GM18507 (cell line): ENCODE measurements at places on chromosomes 16 and 17.

- DNase-seq, result no peak
Measured at GRCh38 chr16:66585481-66586239, 6.4 kb downstream of the CMTM2 start.

GRCh38 chr16:51430716-51431369 is 279.8 kb upstream of the SALL1 start:
- DNase-seq, result no peak

- no peak for DNase-seq
Measured at GRCh38 chr16:53209877-53210276, 155.1 kb downstream of the CHD9 start.

GRCh38 chr17:35709874-35710273 is 21.6 kb upstream of the RASL10B start:
- DNase-seq, result no peak

DNA sequence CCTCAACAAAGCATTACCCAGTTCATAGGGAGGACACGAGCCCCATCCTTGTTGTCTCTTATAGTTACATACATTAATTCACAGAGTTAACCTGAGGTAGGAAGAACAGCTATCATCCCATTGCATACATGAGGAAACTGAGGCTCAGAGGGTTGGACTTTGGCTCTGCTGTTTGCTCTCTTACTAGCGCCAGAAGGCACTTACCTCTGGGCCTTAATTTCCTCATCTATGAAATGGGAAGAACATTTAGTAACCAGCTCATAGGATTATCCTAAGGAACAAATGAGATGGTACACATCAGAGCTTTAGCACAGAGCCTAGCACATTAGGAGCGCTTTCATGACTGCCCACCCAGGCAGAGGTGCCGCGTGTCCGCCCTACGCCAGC is 27.6 kb downstream of the NEUROD2 start:
- no peak for DNase-seq

DNA sequence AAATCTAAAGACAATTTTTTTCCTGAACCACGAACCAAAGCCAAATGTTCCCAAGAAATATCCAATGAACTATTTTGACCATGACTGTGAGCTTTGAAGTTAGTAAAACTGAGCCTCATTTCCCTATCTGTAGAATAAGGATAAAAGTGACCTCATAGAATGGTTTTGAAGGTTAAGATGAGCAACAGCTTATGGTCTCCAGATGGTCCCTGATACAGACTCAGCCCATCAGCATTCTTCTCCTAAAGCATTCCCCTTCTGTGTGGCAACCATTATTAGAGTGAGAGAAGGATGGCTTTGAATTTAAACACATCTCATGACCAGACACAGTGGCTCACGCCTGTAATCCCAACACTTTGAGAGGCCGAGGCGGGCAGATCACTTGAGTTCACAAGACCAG is 70.1 kb downstream of the COPRS start:
- no peak for DNase-seq

DNA sequence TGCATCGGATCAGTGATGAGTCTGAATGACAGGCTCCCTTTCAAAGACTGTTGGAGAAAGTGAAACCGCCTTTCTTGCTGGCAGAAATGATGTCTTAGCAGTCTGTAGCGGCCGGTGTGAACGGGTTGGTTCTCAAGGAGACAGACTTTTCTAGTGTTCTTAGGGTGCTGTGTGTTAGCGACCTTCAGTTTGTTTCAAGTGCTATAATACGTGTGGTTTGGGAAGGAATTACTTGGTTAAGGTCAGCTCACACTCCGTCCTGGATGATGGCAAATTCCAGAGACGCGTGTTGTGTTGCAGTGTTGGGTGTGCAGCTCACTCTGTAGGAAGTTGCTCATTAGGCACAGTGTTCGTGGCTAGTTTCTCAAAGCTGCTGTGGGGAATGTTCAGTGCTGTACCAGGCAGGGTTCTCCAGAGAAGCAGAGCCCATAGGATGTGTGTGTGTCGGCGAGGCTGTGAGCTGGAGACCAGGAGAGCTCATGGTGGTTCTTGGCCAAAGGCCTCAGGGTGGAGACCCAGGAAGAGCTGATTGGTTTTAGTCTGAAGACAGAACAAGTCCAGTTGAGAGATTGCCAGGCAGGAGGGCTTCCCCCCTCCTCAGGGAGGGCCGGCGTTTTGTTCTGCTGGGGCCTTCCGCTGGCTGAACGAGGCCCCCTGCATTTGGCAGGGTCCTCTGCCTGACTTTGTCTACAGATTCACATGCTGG is 37.6 kb downstream of the ZNF750 start:
- no peak for DNase-seq

DNA sequence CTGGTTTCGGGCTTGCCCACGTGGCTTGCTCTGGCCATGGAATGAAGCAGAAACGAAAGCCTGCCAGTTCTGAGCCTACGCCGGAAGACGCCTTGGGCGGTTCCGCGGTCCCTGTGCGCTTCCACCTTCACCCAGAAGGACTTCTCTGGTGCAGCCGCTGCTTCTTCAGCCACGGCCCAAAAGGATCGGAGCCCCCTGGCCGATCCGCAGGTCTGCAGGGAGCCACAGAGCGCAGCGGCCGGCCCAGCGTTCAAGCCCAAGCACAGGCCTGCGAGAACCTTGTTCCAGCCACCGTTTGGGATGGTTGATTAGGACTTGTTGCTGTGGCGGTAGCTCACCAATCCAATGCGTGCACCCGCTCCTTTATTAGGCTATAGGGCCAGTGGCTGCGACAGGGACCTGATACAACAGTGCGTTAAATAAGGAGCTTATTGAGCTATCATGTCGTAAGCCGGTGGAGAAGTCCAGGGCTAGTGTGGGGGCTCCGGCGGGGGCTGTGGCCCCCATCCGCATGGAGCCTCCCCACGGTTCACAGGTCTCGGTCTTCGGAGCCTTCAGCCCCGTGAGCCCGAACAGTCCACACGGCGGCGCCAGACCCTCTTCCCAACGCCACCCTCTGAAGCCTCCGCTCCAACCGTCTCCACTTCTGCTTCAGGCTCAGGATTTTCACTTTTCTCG is 10.2 kb upstream of the MPP2 start:
- DNase-seq, result no peak

- no peak for DNase-seq
Measured at GRCh38 chr16:69833357-69834282, 71.5 kb downstream of the WWP2 start.

DNA sequence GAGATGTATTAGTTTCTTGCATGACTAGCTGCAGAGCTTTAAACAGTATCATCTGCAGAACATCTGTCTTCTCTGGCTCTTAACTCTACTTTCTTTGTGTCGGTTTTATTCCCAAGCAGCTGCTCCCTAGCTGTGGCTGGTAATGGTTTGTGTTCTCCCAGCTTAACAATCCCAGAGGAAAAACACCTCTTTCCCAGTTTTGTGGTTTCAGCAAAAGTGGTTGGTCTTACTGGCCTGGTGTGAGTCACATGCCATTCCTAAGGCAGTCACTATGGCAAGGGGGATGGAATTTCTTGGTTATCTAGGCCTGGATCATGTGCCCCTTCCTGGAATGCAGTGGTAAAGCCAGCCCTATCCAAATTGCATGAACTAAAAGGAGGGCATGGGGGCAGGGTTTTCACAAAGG is 27.5 kb downstream of the OMG start:
- no peak for DNase-seq

DNA sequence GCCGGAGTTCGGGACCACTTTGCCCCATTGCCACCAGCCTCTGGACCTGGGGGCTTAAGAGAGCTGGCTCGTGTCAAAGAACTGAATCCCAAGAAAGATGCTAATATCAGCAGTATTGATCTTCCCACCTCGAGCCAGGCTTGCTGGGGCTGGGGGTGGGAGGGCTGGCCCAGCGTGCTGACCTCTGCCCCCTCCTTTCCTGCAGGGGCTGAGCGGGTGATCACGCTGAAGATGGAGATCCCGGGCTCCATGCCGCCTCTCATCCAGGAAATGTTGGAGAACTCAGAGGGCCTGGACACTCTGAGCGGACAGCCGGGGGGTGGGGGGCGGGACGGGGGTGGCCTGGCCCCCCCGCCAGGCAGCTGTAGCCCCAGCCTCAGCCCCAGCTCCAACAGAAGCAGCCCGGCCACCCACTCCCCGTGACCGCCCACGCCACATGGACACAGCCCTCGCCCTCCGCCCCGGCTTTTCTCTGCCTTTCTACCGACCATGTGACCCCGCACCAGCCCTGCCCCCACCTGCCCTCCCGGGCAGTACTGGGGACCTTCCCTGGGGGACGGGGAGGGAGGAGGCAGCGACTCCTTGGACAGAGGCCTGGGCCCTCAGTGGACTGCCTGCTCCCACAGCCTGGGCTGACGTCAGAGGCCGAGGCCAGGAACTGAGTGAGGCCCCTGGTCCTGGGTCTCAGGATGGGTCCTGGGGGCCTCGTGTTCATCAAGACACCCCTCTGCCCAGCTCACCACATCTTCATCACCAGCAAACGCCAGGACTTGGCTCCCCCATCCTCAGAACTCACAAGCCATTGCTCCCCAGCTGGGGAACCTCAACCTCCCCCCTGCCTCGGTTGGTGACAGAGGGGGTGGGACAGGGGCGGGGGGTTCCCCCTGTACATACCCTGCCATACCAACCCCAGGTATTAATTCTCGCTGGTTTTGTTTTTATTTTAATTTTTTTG is 8.5 kb downstream of the GJD3 start:
- no peak for DNase-seq

- no peak for DNase-seq
Measured at GRCh38 chr17:57638284-57638683, 106.8 kb downstream of the CCDC182 start.

DNA sequence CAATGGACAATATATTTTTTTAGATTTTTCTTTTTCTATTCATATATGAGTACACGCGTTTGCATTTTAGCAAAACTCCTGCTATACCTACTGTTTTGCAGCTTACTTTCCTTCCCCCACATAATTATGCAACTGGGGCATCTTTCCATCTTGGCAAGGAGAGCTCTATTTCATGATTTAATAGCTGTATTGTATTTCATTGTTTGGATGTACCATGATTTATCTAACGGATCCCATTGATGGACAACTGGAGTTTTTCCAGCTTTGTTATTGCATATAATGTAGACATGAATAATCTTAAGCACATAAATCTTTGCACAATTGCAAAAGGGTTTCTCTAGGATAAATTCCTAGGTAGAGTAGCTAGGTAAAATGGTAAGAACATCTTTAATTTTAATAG is 133.9 kb downstream of the PITPNC1 start:
- DNase-seq, result no peak

DNA sequence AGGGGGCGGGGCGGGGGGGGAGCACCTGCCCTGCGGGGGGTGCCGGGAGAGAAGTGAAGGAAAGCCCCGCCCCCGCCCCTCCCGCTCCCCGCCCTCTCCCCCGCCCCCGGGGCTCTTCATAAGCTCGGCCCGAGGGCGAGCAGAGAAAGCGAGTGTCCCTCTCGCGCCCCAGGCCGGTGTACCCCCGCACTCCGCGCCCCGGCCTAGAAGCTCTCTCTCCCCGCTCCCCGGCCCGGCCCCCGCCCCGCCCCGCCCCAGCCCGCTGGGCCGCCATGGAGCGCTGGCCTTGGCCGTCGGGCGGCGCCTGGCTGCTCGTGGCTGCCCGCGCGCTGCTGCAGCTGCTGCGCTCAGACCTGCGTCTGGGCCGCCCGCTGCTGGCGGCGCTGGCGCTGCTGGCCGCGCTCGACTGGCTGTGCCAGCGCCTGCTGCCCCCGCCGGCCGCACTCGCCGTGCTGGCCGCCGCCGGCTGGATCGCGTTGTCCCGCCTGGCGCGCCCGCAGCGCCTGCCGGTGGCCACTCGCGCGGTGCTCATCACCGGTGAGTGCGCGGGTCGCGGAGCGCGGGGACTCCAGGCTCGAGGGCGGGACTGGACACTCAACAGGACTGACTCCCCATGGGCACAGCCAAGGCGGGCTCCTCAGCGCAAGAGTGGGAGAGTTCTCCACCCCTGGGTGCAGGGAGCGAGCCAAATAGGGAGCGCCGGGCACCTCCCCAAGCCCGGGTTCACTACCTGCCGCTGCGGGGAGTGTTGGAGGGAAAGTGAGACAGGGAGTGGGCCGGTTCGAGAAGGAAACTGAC is at the start of gene HSD11B2:
TSS of gene HSD11B2 (plus strand) at position 145 of the 798 bp plus-strand sequence. CDS start at position 273, 128 bp downstream.
- DNase-seq, result no peak

DNA sequence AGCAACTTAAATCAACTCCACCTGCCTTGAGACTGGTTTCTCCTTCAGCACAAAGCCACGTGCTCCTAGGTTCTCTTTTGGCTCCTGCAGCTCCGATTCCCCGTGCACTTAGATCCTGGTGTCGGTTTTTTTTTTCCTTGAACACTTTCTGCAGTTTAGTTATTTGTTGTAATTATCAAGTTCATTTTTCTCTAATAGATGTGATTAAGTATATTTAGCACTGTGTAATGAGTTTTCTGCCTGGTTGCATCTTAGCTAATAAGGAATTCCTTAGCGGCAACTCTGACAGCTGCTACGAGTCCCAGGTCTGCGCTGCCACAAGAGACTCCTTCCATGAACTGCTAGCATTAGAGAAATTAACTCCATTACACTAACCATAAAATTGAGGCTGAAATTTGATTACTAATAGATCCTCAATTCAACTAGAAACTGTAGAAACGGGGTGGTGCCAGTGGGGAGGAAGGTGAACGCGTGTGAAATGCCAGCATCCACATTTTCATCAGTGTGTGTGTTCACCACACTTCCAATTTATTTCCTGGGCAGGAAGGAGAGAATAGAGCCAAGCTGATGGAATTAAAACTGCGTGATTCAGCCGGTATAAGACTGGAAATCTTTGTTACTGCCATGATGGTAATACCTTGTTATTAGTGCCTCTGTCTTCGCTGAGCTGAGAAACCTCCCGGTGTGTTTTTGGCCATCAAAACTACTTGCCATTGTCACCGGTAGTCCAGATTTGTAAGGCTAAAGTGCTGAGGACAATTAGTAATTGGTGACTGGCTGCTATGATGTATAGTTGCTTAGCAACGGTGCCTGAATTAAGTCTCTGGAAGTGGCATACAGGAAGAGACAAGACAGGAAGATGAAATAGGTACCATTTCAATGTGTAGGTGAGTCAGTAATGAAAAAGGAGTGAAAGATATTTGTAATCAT is 232.4 kb downstream of the IRX3 start:
- DNase-seq, result no peak

DNA sequence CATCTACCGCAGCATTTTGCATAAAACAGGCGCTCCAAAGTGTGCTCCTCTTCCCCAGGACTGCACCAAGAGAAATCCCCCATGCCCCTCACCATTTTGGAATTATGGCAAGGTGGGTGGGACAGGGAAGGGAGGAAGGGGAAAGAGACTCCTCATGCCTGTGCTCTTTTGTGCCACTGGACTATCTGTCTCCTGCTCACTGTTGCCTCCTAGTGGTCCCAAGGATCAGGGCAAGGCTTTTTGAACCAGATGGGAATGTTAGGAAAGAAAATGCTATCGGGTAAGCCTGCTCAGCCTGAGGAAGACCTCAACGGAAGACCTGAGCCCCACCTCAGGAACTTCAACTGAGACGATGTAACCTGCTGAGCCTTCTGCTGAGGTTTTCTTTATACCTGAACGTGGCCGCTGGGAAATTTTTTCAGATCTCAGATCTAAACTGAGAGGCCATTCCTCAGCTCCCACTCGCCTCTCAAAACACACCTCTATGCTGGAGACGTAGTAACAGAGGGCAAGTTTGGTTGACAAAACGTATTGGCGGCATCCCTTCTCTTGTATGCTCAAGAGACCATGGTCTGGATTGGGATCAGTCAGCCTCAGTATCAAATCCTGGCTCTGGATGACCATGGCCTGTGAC is 58.3 kb downstream of the SPACA3 start:
- DNase-seq, result peak; percentile 35

GRCh38 chr17:4500191-4500571 is 1.5 kb downstream of the SPNS2 start:
- no peak for DNase-seq
